Esophagus mucosa (tissue), 1 donor: ENCODE measurements at places on chromosomes 6 and 20.
A peak's percentile ranks its signal among the peaks of the same experiment; 100 is the strongest.

DNA sequence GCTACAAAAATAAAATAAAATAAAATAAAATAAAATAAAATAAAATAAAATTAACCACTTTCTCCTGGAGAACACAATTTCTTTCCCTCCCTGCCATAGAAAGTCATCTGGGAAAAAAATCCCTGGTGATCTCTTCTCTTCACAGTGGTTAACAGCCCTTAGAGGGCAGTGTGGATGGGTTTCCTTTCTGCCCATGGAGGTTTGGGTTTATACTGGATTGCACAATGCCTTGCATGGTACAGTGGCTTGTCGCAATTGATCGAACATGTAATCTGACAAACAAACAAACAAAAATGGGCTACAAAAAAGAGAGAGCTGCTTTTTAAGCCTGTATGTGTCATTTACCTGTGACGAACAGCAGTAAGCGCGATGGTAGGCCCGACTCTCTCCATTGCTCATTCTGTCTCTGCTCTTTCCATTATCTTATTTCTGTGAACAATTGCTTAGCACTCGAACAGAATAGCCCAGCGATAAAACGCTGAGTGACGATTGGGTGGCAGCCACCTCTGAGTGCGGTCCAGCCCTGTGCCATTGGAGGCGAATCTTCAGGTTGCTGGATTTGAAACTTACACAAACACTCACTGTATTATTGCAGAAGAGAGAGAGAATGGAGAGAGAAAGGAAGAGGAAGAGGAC, 166.1 kb downstream of the CD83 start:
- ATAC-seq, result no peak

DNA sequence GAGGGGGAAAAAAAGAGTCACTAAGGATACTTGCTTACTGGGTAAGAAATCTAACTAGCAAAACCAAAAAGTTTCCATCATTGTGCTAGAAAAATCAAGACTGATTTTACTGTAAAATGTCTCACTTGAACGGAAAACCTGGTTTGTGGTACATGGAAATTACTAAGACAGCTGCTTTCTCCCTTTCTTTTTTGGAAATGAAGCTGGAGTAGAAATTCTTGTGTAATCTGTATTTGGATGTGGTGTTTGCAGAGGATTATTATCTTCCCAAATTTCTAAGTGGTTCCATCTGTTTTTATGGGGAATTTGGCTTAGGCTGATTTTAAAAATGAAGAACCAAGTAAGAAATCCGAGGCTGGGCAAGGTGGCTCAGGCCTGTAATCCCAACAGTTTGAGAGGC, 20.4 kb downstream of the EPB41L2 start:
- ATAC-seq, result no peak

- ATAC-seq, result no peak
These were observed 339.4 kb downstream of the CDKAL1 start for GRCh38 chr6:20873425-20874190.

DNA sequence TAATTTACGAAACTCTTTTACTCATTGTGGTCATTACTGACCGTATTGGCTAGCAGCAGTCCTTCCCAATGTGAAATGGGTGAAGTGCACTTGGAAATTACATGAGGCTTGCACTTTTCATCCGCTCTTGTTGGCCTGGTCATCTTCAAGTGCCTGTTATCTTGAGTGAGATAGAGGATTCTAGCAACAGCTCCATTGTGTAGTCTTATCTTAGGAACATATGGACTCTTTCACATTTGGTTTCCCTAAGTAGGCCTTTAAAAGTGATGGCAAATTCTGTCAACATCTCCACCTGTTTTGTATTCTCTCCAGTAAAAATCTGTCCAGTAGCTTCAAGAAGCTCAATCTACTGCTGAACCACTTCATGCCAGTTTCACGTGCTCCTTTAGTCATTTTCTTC, 114.8 kb upstream of the MARCKS start:
- ATAC-seq, result no peak

GRCh38 chr6:105310371-105310770, 92.5 kb downstream of the PREP start:
- peak; percentile 84 for ATAC-seq

DNA sequence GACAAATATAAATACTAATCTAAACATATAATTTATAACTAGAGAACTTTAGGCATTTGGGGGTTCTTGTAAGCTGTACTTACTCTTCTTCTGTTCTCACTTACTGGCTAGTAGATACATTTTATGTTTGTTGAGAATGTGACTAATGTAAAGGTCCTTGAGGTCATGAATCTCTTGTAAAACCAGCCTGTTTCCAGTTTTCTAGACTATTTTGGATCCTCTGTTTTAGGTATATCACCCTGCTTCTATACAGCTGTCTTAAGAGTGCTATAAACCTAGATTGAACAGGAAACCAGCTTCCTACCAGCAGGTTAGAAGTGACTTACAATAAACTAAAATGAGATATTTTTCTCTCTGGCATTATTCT, 134.2 kb downstream of the PLCB4 start:
- ATAC-seq, result no peak

DNA sequence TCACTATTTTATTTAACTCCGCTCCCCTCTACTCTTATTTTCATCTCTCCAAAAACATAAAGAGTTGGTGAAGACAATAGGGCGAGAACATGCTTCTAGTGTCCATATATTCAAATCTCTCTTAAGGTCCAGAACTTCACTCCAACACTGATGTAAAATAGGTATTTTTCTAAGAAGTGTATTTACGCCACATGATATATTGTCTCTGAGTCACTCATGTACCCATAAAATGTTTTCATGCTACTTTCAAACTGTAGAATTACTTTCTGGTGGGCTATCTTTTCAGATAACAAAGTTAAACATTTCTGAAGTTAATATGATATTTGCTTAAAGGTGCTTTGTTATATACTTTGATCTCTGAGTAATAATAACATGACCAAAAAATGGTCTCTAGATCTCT, 124.1 kb upstream of the IFNGR1 start:
- no peak for ATAC-seq

GRCh38 chr6:126280287-126280686, 59.6 kb upstream of the CENPW start:
- no peak for ATAC-seq

- peak; percentile 59 for ATAC-seq
These were observed 91.4 kb upstream of the DEFB112 start for GRCh38 chr6:50141100-50141499.

DNA sequence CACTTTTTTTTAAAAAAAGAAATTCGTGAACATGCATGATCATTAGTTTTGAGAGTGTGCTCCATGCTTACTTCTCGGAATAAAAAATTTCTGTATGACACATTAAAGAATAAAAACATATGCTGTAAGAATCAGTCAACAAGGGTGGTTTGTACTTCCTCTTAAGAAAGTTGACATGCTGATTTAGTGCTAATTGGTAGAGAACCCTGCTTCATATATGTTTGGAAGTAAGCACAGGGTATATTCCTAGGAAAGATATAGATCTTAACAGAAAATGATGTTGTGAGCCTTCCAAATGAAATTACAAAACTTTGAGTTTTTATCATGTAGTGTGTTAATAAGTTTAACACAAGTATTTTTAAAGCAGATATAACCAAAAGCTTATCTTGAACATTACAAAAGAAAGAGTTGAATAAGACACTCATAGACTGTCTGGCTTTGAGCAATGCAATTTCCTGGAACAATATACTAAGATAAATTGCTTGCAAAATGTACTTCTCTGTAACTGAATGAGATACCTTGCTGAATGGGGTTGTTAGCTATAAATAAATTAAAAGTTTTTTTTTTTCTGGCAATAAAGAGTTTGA, 13.8 kb upstream of the VIP start:
- ATAC-seq, result no peak

GRCh38 chr6:29723666-29724588, 693 bp downstream of the HLA-F start:
- ATAC-seq, result peak; percentile 53

GRCh38 chr20:5757949-5758348, 7.7 kb downstream of the SHLD1 start:
- no peak for ATAC-seq

GRCh38 chr6:4970739-4971395, 33.0 kb downstream of the RPP40 start:
- no peak for ATAC-seq

DNA sequence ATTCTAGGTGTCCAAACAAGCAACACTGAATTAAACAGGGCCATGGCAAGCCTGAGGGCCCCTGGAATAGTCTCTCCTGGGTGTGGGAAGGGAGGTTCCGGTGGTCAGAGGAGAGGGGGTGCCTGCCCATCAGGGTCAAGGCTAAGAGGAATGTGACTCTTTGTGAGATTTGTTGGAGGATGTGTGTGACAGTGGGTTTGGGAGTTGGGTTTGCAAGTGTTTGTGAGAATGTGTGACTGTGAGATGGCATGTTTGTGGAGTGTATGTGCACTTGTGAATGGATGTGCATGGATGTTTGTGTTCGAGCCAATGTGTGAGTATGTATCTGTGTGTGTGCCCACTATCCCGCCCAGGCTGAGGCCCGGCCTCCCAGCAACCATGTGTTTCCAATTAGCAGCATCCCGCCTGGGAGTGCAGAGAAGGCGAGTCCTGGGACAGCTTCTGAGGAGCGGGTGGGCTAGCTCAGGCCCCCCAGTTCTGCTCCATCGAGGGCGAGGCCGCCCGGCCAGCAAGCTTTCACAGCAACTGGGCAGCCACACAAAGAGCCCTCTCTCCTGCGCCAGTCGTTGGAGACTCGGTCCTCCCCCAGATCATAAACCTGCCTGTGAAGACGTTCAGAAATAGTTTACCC, 12.6 kb downstream of the FOXC1 start:
- ATAC-seq, result no peak

DNA sequence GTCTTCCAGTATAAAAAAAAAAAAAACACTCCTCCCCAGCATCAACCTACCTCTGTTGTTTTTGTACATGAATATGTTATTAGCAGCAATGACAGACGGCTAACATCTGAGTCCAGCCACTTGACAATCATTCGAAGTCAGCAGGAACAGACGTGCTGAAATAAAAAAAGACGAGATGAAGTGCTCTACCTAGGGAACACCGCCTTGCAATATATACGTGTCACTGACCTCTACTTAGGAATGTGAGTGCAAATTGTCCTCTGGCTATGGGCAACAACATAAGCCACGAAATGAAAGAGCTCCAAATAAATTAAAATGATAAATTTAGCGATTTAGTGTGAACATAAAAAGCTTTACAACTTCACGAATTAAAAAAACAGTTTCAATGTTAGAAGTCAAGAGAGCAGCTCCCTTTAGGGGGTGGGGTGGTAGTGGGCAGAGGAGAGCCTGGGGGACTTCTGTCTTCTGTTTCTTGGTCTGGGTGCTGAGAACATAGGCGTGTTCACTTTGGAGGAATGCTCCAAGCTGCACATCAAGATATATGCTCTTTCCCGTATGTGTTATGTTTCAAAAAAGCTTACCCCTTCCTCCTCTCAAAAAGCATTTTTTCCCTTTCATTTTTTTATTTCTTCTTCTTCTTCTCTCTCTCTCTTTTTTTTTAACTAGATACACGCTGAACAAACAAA, 23.3 kb downstream of the EDN1 start:
- ATAC-seq, result no peak

GRCh38 chr6:154606457-154606856, 96.0 kb upstream of the CNKSR3 start:
- peak; percentile 64 for ATAC-seq

DNA sequence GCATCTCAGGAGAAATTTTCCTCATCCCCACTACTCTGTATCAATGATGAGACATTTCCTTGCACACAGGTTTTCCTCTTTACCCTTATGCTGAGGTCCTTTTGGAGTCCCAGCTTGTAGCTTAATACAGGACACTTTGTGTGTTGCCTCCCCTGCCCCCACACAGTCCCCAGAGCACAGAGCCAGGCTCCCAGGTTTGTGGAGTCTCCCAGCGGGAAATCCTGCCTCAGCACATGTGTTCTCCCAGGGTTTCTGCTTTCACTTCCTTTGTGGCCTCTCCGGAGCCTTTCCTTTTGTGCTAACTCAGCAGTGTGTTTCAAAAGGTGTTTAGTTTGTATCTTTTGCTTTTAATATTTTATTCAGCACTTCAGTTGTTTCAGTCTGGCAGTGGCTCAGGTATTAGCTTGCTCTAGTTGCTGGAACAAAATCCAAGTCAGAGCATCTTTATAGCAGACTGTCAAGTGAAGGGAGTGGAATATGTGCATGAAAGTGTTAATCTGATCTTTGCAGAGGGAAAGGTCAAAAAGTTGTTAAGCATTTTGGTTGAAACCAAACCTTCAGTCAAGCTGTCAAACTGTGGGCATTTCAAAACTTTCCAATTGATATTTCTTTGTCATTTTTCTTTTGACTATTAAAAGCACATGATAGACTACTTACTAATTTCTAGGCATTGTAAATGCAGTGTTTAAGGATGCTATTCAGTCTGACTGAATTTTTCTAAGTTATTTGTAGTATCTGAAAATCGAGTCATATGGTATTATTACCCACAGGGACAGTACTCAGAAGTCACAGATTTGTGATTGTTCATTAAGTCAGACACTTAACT, 8.6 kb downstream of the SNX9 start:
- no peak for ATAC-seq

- ATAC-seq, result no peak
These were observed 16.9 kb downstream of the STX16 start for GRCh38 chr20:58667975-58668374.

DNA sequence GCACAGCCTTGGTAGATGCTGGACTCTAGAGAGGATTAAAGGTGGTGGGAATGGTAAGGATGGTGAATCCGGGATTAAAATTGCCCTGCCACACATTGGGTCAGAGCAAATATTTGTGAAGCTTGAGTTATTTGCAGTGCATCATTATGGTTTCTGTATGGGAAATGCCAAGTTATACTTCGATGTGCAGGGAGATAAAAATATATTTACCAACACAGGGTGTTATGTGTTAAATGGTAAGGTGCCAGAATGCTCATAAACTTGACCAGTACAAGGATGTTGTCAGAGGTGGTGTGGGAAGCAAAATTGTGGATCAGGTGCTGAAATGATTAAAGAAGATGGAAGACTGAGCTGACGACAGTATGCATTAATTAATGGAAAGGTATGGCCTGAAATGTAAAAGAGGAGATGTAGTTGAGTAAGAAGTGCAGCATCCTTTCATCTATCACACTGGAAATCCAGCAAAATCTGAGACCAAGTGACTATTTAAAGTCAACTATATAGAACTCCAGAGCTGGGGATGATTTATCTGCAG, 262.3 kb downstream of the ADGB start:
- no peak for ATAC-seq

GRCh38 chr20:10508060-10508459, 73.0 kb downstream of the SLX4IP start:
- peak; percentile 81 for ATAC-seq

GRCh38 chr6:95599706-95600105, 22.4 kb downstream of the MANEA start:
- ATAC-seq, result no peak

- no peak for ATAC-seq
These were observed 46.4 kb upstream of the FERMT1 start for GRCh38 chr20:6169251-6169650.

GRCh38 chr6:143262859-143263258, 187.6 kb downstream of the ADAT2 start:
- ATAC-seq, result no peak

GRCh38 chr6:40733290-40733689, 146.1 kb upstream of the LRFN2 start:
- no peak for ATAC-seq

DNA sequence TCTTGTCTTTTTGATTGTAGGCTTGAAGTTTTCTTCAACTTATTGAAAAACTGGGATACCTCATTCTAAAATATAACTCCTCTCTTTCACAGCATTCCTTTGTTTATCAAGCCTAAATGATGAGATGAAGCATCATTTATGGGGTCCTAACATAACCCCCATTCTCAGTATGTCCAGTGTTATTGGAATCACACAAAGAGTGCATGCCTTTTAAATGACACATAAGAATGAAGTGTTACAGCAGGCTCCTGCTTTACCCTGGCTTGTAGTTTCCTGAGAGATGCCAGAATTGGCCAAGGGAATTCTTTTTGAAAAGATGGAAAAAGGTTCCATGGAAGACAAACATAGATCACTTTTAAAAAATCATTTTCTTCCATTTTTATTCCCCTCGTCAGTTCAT, 502.4 kb downstream of the BCKDHB start:
- no peak for ATAC-seq
